ENCODE measurements at places on chromosomes 16 and 17.

GRCh38 chr17:70121126-70121525 is 46.1 kb downstream of the KCNJ16 start:
- no peak for DNase-seq

GRCh38 chr16:89358030-89359005 is 132.0 kb downstream of the ANKRD11 start:
- DNase-seq: no peak

GRCh38 chr16:53166099-53166498 is 111.3 kb downstream of the CHD9 start:
- no peak for DNase-seq

DNA sequence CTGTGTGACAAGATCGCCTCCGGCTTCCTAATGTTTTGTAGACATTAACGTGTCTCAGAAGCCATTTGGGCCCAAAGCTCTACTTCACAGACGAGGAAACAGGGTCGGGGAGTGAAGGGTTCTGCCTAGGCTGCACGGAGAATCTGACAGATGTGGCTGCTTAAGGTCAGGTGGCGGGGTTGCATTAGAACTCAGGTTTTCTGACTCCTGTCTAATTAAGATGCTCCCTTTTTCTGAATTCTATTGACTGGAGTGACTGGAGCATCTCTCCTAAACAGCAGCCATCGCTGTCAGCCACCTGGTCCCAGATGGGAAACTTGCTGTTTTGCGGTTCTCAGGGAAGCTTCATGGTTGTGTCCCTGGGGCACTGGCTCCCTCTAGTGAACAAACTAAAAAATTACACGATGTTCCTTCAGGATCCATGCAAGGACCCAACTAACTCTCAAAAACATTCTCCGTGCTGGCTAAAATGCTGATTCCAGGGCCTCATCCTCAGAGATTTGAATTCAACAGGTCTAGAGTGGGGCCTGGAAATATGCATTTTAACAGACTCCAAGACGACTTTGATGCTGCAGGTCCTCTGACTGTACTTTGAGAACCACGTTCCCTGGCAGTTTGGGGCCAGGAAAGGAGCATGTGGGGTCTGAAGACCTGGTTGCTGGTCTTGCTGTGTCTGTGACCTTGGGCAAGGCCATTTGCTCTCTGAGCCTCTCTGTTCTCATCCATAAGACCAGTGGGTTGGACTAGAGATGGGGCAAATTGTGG is 117.4 kb downstream of the IRF8 start:
- DNase-seq: no peak

GRCh38 chr17:74213861-74214391 is 555 bp downstream of the TTYH2 start:
- no peak for DNase-seq

DNA sequence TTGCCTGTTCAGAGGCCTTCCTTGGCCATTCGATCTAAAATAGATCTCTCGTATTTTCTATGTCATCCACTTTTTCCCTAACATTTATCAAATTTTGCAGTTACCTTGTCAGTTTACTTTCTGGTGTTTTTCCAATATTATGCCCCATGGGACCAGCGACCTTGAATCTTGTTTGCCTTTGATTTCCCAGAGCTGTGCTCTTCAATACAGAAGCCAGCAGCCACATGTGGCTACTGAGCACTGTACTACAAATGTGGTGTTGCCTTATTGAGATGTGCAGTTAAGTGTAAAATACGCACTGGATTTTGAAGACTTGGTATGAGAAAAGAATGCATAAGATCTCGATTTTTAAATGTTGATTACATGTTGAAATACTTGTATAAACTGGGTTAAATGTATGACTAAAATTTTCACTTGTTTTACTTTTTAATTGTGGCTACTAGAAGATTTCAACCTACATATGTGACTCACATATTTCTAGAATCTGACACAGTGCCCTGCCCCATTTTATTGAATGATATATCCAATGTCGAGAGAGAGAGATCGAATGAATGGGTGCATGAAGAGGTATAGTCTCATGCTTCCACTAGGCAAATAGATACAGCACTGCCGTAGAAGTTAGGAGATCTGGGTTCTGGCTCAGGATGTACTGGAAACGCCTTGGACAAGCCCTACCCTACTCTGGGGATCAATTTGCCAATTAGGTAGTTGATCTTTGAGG is 824 bp upstream of the PSME3 start:
- DNase-seq: no peak

GRCh38 chr16:53220585-53220984 is 165.8 kb downstream of the CHD9 start:
- no peak for DNase-seq

GRCh38 chr17:50087912-50088405 is 7.2 kb upstream of the PDK2 start:
- DNase-seq: no peak

GRCh38 chr16:50271148-50272041 is 5.0 kb downstream of the ADCY7 start:
- DNase-seq: no peak

GRCh38 chr17:28484296-28484695 is 10.9 kb downstream of the SLC13A2 start:
- no peak for DNase-seq

DNA sequence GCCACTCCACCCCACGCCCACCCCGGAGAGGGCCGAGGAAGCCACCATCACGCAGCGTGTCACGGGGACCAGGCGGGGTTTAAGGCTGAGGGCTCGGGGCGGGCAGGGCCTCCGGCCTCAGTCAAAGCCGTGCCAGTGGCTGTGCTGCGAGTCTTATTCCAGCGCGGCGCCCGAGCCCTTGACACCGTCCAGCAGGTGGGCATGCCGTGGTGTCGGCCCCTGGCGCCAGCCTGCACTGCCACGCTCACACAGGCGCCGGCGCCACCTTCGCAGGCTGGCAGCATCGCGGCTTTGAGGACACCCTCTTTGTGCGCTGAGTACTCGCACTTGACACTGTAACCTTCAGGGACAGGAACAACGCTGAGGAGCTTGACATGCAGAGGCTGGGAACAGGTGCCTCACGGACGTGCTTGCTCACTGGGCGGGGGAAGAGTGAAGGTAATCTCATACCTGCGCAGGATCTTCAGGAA is 34.0 kb upstream of the ZNF629 start:
- no peak for DNase-seq

All from stimulated activated CD8-positive, alpha-beta memory T cell treated with anti-CD3 and anti-CD28 coated beads, Interleukin-4, amount 100 ng/mL, for 4 hours (primary cell).